ENCODE measurements at places on chromosomes 3 and 15.

- DNase-seq: no peak
Observed at GRCh38 chr15:38682363-38682762, 117.7 kb upstream of the RASGRP1 start.

DNA sequence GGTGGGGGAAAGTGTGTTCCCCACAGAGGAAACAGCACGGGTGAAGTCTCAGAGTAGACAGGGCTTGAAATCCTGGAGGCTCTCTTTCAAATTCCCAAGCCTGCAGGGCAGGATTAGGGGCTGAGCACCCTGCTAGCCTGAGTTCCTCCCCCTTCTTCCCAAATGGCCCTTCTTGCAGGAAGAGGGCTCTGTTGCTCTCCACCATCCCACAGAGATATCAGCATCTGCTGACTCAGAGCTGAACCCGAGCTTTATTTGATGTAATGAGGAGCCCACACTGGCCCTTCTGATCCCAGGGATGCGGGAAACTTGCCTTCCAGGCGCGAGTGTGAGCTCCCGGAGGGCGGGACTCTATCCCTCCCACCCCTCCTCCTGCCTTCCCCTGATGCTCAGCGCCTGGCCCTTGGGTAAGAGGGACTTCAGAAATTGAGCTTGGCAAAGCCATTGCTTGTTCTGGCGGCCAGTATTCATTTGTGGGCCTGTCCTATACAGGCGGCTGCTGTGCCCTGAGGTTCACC is 1.4 kb upstream of the STRA6 start:
- DNase-seq: no peak

DNA sequence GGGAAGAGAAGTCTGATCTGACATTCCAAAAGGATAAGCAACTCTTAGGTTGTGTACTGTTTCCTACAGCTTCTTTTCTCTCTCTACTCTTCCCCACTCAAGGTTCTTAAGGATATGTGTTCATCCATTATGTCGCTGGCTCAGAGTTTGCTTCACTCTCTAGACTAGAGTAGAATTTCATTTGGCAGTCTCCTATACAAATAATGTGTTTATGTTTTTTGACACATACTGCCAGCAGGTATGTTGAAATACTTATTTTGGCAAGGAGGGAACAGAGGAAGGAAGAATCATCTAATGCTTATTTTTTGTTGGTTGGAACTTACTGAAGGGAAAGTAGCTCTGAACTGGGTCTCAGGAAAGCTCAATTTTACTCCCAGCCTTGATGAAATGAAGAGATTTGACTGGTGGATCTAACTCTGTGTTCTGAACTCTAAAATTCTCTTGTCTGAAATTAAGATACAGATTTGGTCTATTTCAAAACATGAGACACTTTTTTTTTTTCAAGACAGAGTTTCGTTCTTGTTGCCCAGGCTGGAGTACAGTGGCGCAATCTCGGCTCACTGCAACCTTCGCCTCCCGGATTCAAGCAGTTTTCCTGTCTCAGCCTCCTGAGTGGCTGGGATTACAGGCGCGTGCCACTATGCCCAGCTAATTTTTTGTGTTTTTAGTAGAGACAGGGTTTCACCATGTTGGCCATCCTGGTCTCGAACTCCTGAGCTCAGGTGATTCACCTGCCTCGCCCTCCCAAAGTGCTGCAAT is 7.6 kb upstream of the EMC3 start:
- DNase-seq: no peak

DNA sequence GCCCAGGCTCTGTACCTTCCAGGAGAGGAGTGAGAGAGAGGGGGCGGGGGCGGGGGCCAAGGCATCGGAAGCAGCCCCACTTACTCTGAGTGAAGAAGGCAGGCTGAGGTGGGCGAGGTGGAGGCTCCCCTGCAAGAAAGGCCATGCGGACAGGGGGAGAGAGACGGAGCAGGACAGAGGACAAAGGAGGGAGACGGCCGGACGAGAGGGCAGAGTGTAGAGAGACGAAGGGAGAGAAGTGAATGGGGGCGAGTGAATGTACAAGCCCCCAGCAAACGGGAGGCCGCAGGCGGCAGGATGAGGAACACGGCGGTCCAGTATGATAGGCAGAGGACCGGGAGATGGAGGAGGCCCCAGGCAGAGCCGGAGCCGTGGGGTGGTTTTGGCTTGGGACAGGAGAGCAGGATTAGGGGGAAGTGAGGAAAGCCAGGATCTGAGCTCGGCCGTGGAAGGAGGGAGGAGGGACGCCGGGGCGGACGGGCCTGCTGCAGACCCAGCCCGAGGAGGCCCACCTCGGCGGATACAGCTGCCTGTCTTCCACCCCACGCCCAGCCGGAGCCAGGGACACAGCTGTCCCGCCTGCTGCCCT is 38.8 kb downstream of the TNK2 start:
- DNase-seq: no peak

Data from naive B cell (primary cell).